Activated T-helper 17 cell treated with anti-CD3 and anti-CD28 coated beads, Interleukin-2, amount 50 U/mL, for 72 hours (primary cell): ENCODE measurements at places on chromosomes 5 and 9. TPM values are rescaled to one million over a fixed set of nuclear protein-coding genes. Genes with fewer than 3 reads are reported as not detected.

GRCh38 chr5:163867738-163868137 lies 362.3 kb downstream of the MAT2B start:
- no peak for ATAC-seq

GRCh38 chr5:128842241-128842640 lies 123.0 kb upstream of the SLC27A6 start:
- ATAC-seq, result no peak

- ATAC-seq, result no peak
These were observed 3.6 kb upstream of the NR5A1 start for GRCh38 chr9:124510650-124511425.

DNA sequence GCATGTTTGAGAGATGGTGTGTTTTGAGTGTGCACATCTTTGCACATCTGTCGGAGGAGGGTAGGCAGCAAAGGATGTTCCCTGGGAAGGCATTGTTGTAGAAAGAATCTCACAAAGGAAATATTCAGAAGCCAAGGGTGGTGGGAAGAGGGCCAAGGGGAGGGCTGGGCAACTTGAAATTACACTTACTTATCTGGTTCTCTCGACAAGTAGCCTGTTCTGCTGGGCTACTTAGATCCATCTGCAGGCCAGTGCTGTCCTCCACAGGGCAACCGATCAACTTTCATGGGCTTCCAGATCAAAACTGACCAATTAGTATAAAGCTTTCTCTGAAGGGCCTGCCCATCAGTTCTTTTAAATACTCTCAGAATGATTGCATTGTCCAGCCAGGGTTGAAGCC lies 495.2 kb downstream of the GADD45G start:
- ATAC-seq, result no peak

Gene GMCL2
- total RNA-seq, result not detected

Gene GLRA1
- total RNA-seq, result not detected
